ENCODE measurements at places on chromosomes 11 and 22.

DNA sequence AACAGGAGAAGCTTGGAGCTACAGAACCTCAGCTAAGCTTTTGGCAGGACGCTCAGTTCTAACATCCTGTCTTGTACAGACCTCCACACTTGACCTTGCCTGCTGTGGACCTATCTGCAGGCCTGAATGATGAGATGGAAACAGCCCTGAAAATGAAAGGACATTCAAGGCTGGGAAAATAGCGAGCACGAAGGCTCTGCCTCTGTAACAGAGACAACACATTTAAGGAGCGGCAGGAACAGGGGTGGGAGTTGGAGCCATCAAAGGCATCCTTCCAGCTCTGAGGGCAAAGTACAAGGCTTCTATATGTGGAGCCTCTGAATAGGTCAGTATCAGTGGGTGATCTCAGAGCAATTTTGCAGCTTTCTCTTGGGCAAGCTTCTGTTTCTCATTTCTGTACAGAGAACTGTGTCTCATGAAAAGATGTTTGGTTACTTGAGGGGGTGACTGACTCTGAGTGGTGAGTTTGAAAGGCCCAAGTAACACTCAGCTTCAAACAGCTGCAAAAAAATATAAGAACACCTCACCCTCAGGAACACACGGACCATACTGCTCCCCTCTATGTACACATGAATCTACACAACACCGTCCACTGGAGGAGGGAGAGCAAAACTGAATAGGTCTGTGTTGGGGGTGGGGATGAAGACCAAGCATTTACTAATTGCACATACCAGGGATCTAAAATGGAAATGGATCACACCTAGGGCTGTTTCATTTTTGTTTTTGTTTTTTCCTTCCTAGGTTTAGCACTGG lies 101.6 kb downstream of the CCDC81 start:
- DNase-seq, result no peak

- DNase-seq, result no peak
Measured at GRCh38 chr11:20013346-20014066, 146.8 kb downstream of the DBX1 start.

GRCh38 chr22:46657996-46658947 lies 38.1 kb downstream of the GRAMD4 start:
- DNase-seq, result no peak

- DNase-seq, result no peak
Measured at GRCh38 chr11:16242806-16243205, 113.5 kb downstream of the SOX6 start.
